ENCODE measurements at places on chromosomes 12 and 14. TPM values are rescaled to one million over a fixed set of nuclear protein-coding genes. Genes with fewer than 3 reads are reported as not detected.

The SERPINA10 gene
- not detected for total RNA-seq

The CCDC196 gene
- total RNA-seq = not detected

DNA sequence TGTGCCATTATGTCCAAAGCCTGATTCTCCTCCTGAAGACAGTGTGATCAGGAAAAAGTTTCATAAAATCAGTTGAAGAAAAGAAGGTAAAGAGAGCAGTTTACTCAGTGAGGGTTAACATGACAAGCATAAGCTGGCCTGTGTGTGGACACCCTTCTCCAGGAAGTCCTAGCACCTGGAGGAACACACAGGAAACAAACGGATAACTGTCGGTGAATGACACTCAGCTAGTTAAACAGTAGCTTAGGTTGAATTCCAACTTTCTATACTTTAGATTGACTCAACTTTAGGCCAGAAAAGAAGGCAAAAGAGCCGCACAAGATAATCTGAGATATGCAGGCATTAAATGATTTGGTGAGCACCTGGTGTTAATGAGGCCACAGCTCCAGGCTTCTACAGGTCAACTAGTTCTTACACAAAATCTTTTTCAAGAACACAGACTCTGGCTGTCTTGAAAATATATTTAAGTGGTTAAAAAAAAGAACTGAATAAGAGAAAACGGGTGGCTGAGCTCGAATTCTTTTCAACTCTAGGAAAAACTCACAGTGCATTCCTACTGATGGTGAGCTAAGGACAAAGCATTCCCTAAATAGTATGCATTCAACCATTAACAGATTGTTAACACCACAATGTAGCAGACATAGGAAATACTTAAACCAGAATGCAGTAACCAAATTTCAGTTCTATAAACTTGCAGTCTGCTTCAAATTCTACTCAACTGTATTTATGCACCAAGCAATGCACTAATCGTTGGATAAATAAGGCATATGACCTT, 56.9 kb upstream of the TSPAN8 start:
- DNase-seq = no peak

- no peak for DNase-seq
These were observed 1.1 kb downstream of the TPI1 start for GRCh38 chr12:6868211-6869048.

The ADCY4 gene
- not detected for total RNA-seq

The BRI3BP gene
- 12.6 TPM for total RNA-seq

The NRIP2 gene
- total RNA-seq = not detected

DNA sequence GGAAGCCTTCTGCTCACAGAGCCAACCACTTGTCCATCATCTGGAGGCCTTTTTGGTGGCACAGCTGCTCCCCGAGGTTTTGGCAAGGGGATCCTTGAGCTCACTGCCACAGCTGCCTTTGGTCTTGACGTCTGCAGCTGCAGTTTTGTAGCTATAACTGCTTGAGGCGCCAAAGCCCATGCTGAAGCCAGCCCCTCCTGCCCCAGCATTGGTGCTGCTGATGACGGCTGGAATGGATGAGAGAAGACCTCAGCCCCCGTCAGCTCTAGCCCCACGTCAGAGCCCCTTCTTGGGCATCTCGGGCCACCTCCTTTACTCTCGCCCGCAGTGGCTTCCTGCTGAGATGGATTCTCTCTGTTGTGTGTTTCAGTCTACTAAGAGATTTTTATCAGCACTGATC, 12.3 kb upstream of the KRT74 start:
- DNase-seq = no peak

The PAX9 gene
- 16.7 TPM for total RNA-seq

GRCh38 chr12:14946162-14946561, 7.8 kb upstream of the ERP27 start:
- no peak for DNase-seq

The AMHR2 gene
- total RNA-seq = not detected

The MYBPC1 gene
- total RNA-seq = not detected

The IL31 gene
- total RNA-seq = not detected

The CCDC60 gene
- total RNA-seq = not detected

- DNase-seq = peak; percentile 7
These were observed 90.6 kb upstream of the NUDT4 start for GRCh38 chr12:93287149-93287548.

- no peak for DNase-seq
These were observed 250.5 kb upstream of the PWP1 start for GRCh38 chr12:107435072-107435471.

DNA sequence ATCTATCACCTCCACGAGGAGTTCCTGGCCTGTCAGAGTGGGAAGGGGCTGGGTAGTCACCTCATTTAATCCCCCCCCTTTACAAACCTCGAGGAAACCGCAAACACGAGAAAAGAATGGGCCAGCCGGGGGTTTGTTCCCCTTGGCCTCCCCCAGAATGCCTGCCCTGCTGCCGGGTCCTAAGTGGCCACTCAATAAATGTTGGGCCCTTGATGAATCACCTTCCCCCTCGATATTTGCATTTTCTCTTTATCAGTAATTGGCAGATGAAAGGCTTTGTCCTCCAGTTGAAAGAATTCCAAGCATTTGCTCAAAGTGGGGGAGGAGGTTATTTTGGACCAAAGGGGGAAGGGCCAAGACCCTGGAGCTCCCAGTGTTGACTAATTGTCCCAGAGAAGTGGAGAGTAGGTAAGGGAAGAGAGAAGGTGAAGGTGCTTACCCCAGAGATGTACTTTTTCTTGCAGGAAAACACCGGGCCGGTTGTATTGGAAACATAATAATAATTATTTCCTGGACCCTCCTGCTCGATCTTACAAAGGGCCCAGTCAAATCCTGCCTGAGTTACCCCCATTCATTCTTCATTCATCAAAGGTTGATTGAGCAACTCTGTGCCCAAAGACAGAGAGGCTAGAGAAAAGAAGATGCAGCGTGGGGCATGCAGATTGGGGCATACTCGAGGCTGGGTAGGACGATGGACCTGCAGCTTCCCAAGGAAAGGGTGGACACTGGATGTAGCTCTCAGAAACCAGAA, 1.9 kb upstream of the KDM2B start:
- peak; percentile 33 for DNase-seq

The GDF3 gene
- not detected for total RNA-seq

DNA sequence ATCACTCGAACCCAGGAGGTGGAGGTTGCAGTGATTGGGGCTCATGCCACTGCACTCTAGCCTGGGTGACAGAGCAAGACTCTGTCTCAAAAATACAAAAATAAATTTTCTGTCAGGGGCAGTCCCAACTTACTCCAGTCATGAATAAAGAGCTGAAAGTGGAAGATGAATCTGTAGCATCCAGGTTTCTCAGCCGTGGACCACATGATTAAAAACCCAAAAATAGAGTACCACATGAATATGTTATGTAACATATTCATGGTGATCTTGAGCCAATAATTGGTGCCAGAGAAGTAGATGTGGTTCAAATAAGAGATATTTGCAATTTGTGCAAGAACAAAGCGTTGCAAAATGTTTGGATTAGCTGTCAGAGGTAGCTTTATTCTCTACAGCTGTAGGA, 23.1 kb downstream of the SPIC start:
- no peak for DNase-seq

DNA sequence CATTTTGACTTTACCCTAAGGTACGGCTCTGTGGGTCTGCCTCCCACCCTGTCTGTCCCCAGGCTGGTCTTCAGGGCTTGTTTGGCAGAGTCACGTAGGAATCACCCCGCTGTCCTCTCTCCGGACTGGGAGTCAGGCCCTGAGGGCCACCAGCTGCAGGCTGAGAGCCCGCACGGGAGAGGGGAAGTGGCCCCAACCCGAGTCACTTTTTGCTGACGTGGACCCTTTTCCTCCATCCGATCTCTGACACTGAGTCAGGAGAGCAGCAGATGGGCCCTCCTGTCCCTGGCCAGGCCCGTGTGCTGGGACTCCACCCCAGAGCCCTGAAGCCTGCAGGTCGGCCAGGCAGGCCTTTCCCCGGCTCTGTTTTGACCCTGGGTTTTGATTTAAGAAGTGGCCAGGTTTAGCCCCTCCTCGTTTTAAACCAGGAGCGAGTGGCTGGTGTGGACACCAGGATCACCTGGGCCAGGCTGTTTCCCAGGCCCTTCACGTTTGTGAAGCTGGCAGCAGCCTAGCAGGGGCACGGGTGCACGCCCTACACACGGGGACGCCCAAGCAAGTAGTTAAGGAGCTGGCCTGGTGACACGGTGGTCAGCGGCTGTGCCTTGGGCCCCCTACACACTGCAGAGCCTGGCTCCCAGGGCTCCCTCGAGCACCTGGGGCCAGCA, 12.5 kb upstream of the TEX22 start:
- DNase-seq = no peak

DNA sequence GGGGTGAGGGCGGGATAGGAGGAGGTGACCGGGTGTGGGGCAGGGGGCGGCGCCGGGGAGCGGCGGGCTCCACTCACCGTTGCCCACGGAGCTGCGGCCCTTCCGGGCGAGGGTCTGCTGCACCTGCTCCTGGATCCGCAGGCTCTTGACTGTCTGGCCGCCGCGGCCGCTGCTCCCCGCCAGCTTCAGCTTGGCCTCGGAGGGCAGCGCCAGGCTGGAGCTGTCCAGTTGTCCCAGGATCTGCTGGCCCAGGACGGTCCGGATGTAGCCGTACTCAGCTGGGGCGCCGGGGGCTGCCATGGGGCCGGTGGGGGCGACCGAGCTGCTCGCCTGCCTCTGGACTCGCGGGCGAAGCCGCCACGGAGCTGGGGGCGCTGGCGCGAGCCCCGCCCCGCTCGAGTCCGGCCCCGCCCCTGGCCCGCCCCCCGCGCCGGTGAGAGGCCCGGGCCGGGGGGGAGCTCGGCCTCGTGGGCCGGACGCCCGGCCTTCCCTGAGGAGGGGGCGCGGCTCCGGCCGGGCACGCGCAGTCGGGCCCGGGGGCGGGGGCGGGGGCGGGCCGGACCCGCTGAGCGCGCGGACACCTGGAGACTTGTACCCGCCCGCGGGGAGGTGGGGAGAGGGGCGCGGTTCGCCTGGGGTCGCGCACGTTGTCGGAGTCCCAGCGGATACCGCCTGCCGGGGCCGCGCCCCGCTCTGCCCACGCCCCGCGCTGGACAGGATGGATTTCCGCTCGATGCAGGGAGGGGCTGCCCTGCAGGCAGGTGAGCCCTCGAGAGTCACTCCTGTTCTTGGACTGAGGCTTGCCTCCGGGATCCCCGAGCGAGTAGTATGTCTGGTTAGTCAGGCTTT, at the start of gene PKP2:
PKP2 (minus strand) TSS at position 346 of the 849 bp plus-strand sequence; CDS start at position 300, 46 bp downstream.
- peak; percentile 72 for DNase-seq

- DNase-seq = no peak
These were observed 1045.2 kb downstream of the FLRT2 start for GRCh38 chr14:86575141-86575540.

DNA sequence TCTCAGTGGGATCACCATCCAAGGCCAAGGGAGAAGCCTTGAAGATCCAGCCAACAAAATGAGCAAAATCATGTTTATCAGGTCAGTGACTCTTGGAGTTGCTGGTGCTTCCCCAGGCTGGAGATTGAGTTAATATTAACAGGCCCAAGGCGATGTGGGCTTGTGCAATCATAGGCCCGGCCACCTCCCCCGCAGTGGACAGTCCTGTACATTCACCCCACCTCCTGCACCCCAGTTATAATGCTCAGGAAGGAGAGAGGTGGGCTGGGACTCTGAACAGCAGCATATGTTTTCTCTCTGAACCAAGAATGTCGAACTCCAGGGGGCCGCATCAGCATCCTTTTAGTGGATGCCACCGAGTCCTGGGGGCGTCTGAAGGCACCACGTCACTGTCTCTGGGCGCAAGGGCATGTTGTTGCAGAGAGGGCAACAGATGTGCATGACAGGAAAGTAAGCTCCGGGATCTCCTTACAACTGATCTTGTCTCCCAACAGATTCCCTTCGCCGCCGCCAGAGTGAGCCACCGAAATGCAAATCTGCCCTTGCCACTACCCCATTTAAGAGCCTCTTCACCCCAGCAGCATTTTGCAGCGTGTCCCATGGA, 32.2 kb upstream of the SERPINA6 start:
- DNase-seq = no peak

- DNase-seq = no peak
These were observed 25.8 kb downstream of the RESF1 start for GRCh38 chr12:31984806-31985591.

The PYGL gene
- 56.2 TPM for total RNA-seq

DNA sequence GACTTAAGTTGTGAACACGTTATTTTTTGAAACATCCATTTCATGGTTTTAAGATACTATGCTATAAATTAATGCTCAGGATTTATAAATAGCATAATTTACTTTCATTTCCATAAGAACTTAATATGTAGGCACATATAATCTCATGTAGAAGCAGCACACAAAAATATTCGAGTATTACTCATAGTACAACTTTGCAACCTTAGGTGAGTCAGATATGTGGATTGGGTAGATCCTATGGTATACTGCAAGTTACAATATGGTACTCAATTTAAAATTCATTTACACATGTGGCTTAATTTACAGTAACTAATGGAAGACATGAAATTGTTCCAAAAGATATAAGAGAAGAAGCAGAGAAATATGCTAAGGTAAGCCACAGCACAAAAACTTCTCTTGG, 26.0 kb downstream of the PSMA3 start:
- no peak for DNase-seq

DNA sequence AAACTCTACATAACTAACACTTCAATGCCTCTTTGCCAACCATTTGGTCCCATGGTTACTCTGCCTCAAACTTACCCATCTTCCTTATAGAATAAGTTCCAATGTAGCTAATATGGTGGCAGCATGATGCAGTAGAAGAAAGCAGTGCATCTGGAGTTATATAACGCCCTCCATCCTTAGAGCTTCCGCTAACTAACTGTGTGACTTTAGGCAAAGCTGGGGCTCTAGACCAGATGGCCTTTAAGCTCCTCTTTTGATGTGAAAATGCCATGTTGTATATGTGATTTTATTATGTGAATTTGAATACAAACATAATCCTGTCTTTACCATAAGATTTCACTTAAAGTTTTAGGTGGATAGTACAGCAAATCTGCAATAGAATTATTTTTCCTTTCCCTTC, 6.1 kb downstream of the ABCD2 start:
- DNase-seq = no peak

- DNase-seq = peak; percentile 11
These were observed 291.2 kb downstream of the AKAP6 start for GRCh38 chr14:32620303-32620702.

The NRL gene
- total RNA-seq = 3.1 TPM

- no peak for DNase-seq
These were observed 181.2 kb downstream of the TMTC2 start for GRCh38 chr12:82867762-82868500.

GRCh38 chr14:89040080-89040459, 215.6 kb downstream of the TTC8 start:
- DNase-seq = no peak

The ARF3 gene
- total RNA-seq = 69.3 TPM

- DNase-seq = no peak
These were observed 37.1 kb downstream of the RIMKLB start for GRCh38 chr12:8734873-8735381.

DNA sequence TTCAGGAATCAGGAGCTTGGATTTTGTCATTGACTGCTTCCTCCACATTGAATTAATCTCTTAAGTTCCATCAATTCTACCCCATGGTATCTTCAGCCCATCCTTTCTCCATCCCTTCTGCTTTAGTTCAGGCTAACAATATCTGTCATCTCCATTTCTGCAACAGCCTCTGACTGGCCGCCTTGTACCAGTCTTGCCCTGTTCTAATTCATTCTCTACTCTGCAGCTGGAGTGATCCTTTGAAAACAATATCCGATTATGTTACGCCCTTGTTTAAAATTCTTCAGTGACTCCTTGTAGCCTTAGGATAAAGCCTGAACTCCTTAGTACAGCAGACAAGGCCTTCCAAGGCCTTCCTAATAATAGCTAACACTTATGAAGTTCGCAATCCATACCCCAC, 170.2 kb downstream of the ETV6 start:
- DNase-seq = no peak

- DNase-seq = no peak
These were observed 27.4 kb upstream of the CCND2 start for GRCh38 chr12:4246116-4246515.

GRCh38 chr14:101098641-101099040, 195.1 kb upstream of the RTL1 start:
- no peak for DNase-seq
